ENCODE measurements at places on chromosomes 3 and 15.

DNA sequence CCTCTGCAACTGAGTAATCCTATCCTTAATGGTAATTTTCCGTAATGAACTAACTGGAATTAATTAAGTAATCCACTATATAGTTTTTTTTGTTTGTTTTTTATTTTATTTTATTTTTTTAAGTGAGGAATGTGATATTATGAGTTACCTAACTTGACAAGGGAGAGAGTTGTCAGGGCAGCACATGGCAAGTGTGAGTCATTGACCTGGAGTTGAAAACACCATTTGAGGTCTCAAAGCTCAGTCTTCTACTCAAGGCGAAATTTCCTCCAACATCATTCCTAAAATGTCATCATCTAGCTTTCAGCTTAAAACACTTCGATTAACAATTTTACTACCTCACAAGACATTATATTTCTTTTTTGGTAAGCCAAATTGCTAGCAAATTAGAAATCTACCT lies 87.8 kb downstream of the NECTIN3 start:
- no peak for DNase-seq

DNA sequence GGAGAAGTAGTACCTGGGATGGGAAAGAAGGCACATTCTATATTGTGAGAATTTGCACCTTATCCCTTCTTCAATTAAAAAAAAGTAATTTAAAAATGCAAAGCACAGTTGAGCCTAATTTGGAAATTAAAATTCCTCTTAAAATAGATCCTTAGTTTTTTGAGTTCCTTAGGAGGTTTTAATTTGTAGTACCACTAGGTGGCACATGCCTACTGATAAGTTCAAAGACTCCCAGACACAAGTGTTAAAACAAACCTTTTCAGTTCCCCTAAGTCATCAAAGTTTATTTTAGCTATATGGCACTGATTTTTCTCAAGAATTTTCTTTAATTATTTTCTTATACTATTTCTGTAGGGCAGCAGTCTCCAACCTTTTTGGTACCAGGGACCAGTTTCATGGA lies 127.6 kb upstream of the AZI2 start:
- DNase-seq: no peak

DNA sequence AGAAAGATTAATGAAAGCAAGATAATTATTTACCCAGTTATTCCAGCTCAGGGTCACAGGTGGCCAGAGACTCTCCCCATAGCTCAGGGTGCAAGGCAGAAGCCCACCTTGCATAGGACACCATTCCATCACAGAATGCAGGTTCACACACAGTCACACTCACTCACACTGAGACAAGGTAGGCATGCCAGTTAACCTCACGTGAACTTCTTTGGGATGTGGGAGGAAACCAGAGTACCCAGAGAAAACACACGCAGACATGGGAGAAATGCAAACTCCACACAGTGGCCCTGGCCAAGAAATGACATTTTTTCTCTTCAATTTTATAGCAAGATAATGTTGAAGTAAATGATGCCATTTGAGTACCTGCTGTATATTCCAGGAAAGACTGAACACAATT lies 106.7 kb downstream of the ZNF385D start:
- no peak for DNase-seq

GRCh38 chr15:62066663-62067447 lies at the start of gene C2CD4A:
Gene C2CD4A, plus strand, starts transcription at chr15:62066977. Its CDS starts 637 bp downstream, at chr15:62067614.
- peak; percentile 33 for DNase-seq

GRCh38 chr3:126987596-126987995 lies 4.7 kb downstream of the PLXNA1 start:
- no peak for DNase-seq

GRCh38 chr15:65610871-65611718 lies at the start of gene INTS14:
Gene INTS14, minus strand, starts transcription at chr15:65611131. Its CDS starts 3,751 bp downstream, at chr15:65607380.
- peak; percentile 95 for DNase-seq

GRCh38 chr3:25604107-25604805 lies 60.5 kb downstream of the TOP2B start:
- no peak for DNase-seq

DNA sequence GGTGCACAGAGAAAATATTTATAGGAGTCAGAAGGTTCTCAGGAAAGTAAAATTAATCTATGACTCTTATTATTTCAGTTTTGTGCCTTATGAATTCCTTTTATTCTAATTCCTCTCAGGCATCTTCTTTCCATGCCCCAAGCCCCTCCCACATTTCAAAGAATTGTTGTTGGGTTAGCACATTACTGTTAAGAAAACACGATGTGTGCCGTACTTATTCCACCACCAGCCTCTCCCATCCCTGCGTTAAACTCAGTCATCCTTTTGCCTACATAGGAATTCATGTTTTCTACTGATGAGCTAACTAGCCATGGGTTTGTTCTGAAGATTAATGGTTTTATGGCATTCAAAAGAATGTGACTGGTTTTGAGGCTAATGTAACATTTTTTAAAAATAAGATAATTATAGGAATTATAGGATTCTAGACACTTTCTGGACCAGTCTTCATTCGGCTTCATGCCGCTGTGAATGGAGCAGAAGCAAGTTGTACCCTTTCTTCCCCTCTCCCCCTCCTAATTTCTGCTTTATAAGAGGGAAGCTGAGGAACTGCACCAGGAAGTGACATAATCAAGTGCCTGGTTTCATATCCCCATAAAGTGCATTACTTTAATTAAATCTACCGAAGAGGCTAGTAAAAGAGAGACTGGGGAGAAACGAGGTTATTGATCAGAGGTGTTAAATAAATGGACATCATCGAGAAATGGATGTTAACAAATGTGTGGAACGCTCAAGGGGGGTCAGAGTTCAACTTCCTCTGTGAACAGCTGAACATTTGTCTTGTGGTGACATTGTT lies 12.3 kb upstream of the MB21D2 start:
- no peak for DNase-seq

GRCh38 chr3:159252772-159253384 lies 451.0 kb downstream of the MFSD1 start:
- DNase-seq: no peak

GRCh38 chr3:71728632-71729342 lies 3.6 kb upstream of the EIF4E3 start:
- no peak for DNase-seq

- DNase-seq: no peak
These were observed 229.0 kb downstream of the SLC9A9 start for GRCh38 chr3:143619231-143619630.

- DNase-seq: no peak
These were observed 17.9 kb upstream of the ICE2 start for GRCh38 chr15:60496853-60497252.

DNA sequence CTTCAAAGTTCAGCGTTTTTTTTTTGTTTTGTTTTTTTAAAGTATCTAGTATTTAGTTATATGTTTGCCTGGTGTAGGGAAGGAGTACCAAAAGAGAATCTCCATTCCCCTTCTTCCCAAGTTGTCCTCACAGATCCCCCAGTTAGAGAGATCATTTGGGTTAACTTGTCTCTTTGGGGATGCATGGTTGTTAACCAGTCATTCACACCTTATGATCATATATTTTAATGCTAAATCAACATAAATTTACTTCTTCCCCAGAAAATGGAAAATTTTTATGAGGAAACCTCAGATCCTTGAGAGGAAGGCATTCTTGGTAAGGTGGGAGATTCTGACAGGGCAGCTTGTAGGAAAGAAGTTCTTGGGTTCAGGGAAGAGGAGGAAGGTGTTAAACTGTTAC lies 1.5 kb upstream of the MGA start:
- no peak for DNase-seq

- DNase-seq: no peak
These were observed 8.1 kb downstream of the PTX3 start for GRCh38 chr3:157444797-157445184.

DNA sequence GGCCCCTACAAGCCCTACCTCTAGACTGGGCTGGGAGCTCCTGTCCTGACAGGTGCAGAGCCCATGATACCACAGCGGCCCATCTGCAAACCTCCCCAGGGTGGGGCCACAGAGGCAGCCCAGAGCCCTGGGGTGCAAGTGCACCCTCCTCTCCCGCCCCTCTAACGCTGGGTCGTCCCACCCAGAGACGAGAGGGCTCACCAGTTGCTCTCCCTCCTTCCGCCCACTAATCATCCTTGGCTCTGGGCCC lies 742 bp downstream of the TNK2 start:
- no peak for DNase-seq

DNA sequence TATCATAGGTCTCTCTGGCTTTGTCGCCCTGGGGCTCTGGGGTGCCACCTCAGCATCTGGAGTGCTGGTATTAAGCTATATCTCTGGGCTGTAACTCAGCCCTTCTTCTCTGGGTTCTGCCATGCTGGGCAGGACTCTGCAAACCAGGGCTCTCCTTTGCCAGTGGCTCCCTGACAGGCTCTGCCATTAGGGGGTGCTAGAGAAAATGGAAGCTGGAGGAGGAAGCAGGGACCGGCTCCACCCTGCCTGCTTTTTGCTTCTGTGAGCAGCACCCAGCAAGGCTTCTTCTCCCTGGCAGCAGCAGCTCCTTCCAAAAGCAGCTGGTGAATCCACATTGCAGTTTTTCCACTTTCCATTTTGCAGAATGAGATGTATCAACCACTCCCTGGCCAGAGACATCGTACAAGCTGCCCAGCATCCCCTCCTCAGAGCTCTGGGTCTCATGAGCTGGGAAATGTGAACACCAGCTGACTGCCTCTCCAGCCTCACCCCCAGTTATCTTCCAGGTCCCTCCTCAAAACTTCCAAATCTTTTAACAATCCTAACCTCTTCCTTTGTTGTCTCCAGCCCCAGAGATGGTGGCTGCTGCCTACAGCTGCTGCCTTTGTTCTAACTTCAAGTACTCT lies 165.0 kb downstream of the ABHD5 start:
- no peak for DNase-seq

GRCh38 chr15:67878712-67879206 lies 38.9 kb upstream of the RNU6-1 start:
- DNase-seq: no peak

- DNase-seq: no peak
These were observed 375.5 kb downstream of the PLCL2 start for GRCh38 chr3:17260257-17260656.

GRCh38 chr15:73318463-73319351 lies 50.1 kb downstream of the HCN4 start:
- DNase-seq: no peak

Data from T-helper 1 cell (primary cell).